ENCODE measurements at places on chromosomes 7 and 10. TPM values are rescaled to one million over a fixed set of nuclear protein-coding genes. Genes with fewer than 3 reads are reported as not detected.

The ZNF727 gene
- total RNA-seq = under 0.01 TPM

The CFAP58 gene
- 0.43 TPM for total RNA-seq

The PILRB gene
- 5.8 TPM for total RNA-seq

The OR6B1 gene
- not detected for total RNA-seq

The PRRT4 gene
- total RNA-seq = 0.85 TPM

The TCAF1 gene
- 23.4 TPM for total RNA-seq

The SMO gene
- 8.0 TPM for total RNA-seq

The GATA3 gene
- total RNA-seq = under 0.01 TPM

The GDF2 gene
- not detected for total RNA-seq

The CYP26C1 gene
- 0.24 TPM for total RNA-seq

The C10orf67 gene
- total RNA-seq = not detected

The ZNF92 gene
- 3.0 TPM for total RNA-seq

The PNLIPRP3 gene
- 13.0 TPM for total RNA-seq

The IGFBP3 gene
- 133 TPM for total RNA-seq

The GPER1 gene
- 0.21 TPM for total RNA-seq

The GIMAP4 gene
- 2.2 TPM for total RNA-seq

The GDF10 gene
- under 0.01 TPM for total RNA-seq

The NAT16 gene
- total RNA-seq = not detected

The KLF14 gene
- not detected for total RNA-seq

The TRIL gene
- total RNA-seq = not detected

The UNCX gene
- total RNA-seq = not detected

Measured in tracheal epithelial cell (primary cell).